Keratinocyte (primary cell): ENCODE measurements at places on chromosomes 3 and 15.

DNA sequence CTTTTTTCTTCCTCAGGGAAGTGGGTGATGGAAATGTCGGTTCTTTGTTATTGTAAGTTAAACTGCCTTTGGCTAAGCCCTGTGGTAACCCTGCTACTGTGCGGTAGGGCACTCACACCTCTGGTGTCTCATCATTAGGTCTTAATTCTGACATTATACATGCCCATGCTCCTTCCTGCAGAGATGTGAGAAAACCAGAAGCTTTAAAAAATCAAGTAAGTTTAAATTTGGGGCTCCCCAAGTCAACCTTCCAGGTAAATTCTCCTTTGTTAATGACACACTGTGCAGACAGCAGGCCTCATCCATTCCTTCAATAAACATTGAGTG lies 155.8 kb downstream of the FAM43A start:
- DNase-seq = no peak

GRCh38 chr3:102059145-102059943 lies 210.0 kb downstream of the NFKBIZ start:
- DNase-seq = no peak

GRCh38 chr15:65303687-65304380 lies 643 bp upstream of the RNU5B-1 start:
- DNase-seq = no peak

DNA sequence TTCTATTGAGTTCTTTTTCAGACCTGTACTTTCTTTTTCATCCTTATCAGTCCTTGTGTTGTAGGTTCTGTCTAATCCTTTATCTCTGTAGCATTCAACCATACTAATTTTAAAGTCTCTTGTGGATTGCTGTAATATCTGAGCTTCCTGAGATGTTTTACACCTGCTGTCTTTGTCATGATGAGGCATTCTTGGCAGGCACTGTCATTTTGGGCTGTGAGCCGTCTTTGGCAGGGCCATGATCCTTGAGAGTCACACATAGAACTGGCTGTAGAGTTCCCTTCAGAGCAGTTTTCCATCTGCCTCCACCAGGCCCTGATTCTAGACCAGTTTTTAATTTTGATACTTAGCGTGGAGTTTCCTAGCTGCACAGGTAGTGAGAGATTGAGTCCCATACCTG lies 6.7 kb downstream of the EFCC1 start:
- DNase-seq = no peak
